Activated T-cell treated with anti-CD3 and anti-CD28 coated beads, Interleukin-2, amount 50 U/mL, for 72 hours (primary cell): ENCODE measurements at places on chromosomes 5 and 9.

DNA sequence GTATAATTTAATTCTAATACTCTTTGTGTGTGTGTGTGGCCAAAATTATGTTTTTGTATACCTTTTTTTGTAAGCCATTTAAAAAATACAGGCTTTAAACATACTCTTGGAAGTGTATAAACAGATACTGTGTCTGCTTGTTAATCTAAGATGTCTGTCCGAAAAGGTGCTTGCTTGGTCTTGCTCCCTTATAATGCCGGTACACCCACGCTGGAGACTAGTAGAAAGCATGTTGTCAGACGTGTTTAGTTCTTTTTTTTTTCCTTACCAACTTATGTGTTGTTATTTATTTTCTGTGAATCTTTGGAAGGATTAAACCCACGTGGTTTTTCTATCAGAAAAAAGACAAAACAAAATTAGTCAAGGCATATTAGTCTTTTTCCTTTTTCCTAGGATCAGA, 9.5 kb downstream of the GAPVD1 start:
- no peak for DNase-seq

GRCh38 chr5:170865622-170866021, 3.8 kb downstream of the RANBP17 start:
- DNase-seq: no peak

DNA sequence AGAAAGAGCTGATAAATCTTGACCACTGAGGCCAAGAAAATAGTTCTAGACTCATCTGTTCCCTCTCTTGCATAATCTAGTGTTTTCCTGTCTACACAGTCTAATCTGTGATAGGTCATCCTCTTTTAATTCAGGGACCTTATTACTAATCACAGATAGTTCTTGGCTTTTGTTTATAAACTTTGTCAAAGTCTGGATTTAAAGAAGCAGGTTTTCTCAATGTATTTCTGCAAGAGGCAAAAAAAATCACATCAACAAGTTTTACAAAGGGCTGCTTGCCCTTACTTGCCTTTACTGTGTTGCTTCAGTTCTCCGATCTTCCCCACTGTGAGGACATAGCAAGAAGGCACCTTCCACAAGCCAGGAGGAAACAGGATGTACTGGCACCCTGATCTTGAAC, 43.9 kb upstream of the MTAP start:
- DNase-seq: no peak

DNA sequence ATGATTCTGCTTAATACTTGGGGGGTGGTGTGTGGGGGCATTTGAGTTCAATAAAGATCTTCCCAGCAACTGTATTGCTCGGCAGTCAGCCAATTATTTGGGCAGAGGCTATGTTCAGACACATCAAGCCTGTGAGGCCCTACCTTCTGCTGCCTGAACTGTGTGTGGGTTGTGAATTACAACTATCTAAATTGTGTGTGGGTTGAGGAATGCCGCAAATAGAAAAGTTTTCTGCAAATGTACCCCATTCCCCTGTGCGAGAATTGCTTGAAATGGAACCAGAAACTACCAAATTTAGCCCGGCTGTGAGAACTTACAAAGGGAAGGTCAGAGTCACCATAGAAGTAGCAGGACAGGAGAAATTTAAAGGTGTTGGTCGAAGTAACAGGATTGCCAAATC, 360.0 kb upstream of the PIK3R1 start:
- DNase-seq: no peak

DNA sequence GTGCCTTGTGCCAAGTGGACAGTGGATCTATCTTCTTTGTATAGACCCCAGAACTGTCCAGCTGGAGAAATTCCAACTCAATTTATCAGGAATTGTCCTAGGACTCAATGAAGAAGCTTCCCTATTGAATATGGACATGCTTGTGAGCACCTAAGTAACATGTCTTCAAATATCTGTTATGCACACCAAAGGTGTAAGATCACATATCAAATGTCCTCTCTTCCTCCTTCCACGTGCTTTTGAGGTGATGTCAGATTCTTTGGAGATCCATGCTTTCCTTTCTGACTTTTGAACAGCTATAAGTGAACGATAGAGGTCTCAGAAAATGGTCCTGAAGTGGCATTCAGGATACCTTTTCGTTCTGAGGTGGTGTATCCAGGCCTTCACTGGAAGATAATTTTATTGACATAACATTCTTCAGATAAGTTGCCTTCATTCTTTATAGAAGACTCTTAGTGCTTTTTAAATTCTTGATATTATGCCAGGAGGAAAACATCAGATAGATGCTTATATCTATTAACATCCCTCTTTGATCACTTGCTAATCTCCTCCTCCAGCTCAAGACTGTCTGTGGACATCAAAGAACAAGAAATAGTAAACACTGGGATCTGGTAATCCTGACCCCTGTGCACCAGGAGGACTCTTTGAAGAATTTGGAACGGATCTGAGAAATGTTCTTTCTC, 246.4 kb downstream of the SMARCA2 start:
- no peak for DNase-seq

- DNase-seq: no peak
These were observed 724 bp downstream of the NDUFS6 start for GRCh38 chr5:1801967-1802295.

DNA sequence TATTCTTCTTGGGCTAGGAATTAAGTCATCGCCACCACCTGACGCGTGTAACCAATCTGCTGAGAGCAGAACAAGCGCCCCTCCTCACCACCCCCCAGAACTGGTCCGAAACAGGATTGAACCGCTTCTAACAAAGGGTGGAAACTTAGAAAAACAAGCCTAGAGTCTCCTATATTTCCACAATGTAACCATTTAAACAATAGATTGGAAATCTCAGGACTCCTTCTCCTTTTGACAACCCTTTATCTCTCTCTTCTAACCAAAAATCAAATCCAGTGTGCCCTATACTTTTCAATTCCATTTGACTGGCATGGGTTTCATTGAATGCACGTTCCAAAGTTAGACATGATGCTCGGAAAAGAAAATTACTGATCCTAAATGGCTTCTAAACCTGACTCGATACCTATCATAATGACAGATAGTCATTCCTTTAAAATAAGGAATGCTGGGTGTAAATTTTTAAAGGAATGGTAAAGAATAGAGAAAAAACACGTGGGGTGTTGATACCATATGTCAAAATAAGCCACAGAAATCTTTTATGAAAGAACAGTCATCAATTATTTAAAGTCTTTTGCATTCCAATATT, 1.2 kb downstream of the ARRDC3 start:
- peak; percentile 67 for DNase-seq

GRCh38 chr9:133754187-133754586, 16.0 kb upstream of the SARDH start:
- no peak for DNase-seq

- DNase-seq: peak; percentile 61
These were observed 5.8 kb upstream of the TRIM41 start for GRCh38 chr5:181217111-181217802.

- DNase-seq: no peak
These were observed 149.7 kb downstream of the TRPM3 start for GRCh38 chr9:70971723-70972122.

DNA sequence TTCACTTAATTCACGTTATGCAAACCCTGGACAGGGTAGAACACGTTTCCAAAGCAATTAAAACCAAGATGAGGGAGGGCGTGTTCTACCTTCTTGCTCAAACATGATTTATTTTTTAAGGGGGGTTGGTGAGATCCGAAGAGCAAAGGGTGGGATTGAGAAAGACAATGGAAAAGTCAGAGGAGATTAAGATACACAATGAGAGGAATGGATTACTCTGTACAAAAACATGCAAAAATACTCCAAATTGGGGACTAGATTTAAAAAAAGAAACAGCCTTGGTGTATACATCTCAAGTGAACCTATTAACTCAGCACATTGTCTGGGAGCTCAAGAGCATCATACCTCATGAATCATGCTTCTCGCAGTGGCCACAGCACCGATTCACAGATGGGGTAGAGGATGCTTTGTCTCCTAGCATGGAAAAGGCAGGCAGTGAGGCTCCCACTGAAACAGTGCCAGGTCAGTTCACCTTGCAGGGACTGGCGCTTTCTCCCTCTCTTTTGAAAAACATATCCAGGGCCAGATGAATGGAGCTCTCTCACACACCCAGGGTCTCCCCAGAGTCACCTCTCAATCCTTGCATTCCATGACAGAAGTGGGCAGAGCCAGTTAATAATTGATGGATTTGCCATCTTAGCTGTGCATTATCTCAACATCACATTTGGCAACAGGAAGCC, 459.7 kb downstream of the BNC2 start:
- no peak for DNase-seq

- no peak for DNase-seq
These were observed 58.5 kb upstream of the GNE start for GRCh38 chr9:36316611-36317317.

GRCh38 chr5:68898951-68899471, 194.8 kb upstream of the SLC30A5 start:
- DNase-seq: no peak

DNA sequence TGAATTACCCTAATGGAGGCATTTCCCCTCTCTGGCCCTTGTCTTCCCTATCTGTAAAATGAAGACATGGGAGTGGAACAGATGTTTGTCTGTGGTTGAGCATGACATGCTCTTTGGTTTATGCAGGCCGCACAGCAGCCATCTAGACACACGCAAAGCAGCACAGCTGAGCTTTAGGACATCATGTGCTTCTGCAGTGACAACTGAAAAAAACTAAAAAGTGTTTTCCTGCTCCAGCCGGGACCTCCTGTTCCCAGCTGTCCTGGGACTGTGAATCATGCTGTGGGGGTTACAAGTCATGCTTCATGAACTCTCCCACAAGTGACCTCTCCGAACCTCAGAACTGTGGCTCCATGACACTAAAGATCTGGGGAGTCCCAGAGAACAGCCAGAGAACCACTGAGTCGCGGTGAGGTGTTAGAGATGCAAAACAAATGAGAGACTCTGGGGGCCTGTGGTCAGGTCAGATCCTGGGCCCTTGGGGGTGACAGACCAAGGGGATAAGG, 1.7 kb downstream of the SMIM3 start:
- peak; percentile 64 for DNase-seq

DNA sequence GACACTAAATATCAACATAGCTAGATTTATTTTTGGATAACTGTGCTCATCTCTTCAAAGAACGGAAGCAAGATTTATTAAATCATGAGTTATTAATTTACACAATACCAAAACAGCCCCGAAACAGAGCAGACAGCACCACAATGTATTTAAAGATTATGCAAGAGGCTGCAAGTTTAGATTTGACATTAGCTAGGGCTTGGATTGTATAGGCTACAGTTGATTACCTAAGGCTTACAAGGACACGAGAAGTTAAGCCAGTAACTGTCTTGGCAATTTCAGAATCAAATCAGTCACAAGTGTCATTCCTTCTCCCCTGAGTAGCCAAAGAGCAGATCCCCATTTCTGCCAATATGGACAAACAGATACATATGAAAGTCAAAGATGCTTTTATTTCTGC, 152.6 kb downstream of the MED27 start:
- no peak for DNase-seq

DNA sequence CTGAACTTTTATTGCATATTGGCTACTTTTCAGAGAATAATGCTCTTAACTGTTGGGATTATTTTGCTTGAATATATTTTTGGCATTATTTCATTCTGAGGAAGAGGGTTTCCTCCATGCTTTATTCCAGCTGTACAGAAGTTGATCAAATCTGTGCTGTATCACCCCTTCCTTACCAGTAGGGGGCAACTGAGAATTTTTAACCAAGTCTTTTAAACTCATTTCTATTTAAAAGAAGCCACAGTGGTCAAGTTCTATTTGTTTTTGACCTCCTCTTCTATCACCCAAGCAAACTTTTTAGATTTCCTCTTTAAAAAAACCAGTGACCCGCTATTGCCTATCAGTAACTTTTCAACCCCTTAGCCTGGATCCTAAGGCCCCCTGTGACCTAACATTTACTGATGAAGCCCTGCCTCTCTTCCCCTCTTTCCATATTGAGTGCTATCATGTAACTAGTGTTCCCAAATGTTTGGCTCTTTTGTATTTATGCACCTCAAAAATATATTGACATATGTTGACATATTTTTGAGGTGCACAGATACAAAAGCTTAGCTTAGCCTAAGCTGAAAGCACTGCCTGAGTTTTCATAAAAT, 80.6 kb downstream of the FBXO4 start:
- DNase-seq: no peak

DNA sequence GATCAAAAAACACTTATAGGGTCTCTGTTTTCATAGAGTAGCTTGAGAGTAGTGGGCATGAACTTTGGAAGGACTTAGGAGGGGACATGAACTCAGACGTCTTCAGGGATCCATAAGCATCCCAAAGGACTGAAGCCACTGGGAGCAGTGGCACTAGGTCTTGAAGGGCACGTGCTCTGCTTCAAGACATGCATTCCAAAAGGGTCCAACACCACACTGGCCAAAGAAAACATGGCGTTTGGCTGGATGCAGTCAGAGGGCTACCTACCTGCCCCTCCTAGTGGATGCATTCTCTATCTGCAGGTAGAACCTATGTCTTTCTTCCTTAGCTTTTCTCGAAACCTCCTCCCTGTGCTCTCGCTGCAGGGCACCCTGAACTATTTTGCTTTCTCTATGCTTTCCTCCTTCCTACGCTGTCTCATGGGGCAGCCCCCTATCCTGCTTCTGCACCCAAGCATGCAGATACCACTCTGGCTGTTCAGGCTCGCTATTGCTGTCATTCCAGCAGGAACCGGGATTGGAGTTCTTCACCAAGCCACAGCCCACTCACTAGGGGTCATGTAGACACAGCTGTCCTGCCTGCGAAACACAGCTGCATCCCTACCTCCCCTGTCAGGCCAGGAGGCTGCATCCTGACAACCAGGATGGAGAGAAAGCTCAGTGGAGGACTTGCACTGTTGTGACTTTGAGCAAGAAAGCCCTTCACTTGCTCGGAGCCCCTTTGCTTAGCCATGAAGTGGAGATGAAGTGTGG, 11.9 kb downstream of the FAM240B start:
- no peak for DNase-seq

GRCh38 chr5:102996011-102996575, 123.8 kb downstream of the GIN1 start:
- DNase-seq: no peak

DNA sequence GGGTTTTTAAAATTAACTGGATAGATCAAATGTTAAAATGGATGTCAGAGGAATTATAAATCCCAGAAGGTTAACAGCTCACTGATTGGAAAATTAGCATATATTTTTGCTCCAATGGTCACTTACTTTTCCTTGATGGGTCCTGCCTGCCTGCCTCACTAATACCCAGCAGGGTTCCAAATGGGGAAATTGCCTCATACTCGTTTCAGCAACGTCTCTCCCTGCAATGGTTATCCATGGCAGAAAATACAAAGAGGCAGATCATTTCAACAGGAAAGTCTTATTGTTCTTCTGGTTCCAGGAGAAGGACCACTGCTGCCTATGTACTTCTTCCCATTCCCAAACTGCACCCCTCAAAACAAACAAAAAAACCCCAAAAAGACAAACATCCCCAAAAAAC, 71.3 kb downstream of the ERP44 start:
- no peak for DNase-seq

GRCh38 chr5:127320032-127320965, 29.7 kb downstream of the MEGF10 start:
- DNase-seq: peak; percentile 8

GRCh38 chr9:68742333-68742730, 37.3 kb downstream of the PIP5K1B start:
- no peak for DNase-seq
